Frontal cortex (tissue), 4 donors: ENCODE measurements at places on chromosomes 4 and X.

DNA sequence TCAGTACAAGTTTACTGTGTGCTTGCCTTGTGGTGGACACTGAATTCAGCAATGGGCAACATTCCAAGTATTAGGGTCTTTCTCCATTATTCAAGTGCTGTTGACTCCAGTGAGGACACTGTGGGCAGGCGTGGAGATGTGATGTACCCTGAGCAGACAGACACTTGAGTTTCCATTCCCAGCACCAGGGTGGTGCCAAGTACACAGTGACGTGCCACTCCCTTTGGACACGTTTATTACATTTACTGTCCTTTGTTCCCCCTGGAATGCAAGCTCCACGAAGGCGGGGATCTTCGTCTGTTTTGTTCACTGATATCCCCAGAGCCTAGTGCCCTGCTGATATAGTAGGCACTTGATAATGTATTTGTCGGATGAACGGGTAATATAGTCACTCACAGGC lies 130.6 kb upstream of the STX18 start:
- DNase-seq: no peak

- DNase-seq: no peak
Observed at GRCh38 chr4:69780141-69780540, 19.7 kb upstream of the SULT1B1 start.

GRCh38 chr4:142406499-142406835 lies 439.6 kb downstream of the INPP4B start:
- no peak for DNase-seq

DNA sequence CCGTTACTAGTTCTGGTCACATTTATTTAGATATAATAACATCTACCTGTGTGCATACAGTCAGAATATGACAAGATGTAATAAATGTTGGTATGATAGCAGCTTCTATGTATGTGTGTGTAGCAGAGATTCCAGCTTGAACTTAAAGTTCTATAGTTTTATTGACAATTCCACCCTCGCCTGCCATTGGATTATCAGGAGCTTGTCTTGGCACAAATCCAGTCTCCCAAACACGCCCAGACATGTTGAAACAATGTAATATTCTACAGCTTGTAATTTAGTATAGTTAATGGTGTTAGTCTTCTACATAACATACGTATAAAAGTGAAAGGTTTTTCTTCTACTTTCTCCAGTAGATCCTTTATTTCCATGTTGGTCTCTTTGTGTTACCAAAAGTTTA lies 44.4 kb downstream of the BBS12 start:
- DNase-seq: no peak

GRCh38 chr4:157772907-157773306 lies 399.9 kb downstream of the GASK1B start:
- no peak for DNase-seq

DNA sequence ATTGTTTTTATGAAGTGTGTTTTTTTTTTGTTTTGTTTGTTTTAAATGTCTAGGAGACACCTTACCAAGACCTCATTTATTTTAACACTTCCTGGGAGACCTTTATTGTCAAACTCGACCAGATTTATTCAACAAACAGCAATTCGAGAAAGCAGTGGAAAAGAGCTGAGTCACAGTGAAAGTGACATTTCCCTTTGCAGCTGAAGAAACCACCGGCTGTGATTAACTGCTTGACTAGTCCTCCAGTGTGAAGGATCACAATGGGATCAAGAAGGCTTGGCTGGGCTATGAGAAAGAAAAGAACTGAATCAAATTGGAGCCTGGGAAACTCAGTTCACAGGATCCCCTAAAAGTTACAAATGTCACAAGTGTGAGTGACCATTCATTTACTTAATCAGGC lies 11.9 kb upstream of the ADH7 start:
- DNase-seq: no peak

DNA sequence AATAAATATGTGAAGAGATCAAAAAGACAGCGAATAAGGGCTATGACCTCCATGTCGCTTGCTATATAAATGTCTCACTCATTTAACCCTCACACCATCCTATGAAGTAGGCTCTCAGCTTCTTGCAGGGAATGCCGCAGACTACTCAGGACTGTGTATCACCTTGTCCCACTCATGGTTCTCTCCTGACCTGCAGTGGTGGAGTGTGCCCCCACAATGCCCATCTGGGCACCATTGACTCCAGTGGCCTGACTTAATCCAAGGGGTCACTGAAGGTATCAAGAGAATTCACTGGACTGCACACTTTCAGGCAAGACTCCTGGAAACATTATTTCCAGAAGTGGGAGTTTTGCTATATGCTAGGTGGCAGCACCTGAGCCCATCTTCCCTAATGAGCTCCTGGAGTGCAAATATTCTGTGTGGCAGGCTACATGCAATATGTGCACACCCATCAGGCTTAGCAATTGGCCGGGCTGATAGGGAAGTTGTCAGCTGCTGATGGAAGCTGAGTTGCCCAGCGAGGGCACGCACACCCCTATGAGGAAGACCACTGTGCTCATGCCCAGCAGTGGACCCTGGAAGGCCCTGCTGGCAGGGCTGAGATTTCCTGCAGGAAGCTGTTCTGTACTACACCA lies 8.2 kb upstream of the EFNB1 start:
- DNase-seq: no peak

- no peak for DNase-seq
Observed at GRCh38 chr4:117949621-117950020, 84.7 kb upstream of the NDST3 start.

GRCh38 chrX:71378732-71379131 lies 12.6 kb downstream of the TAF1 start:
- no peak for DNase-seq

- DNase-seq: no peak
Observed at GRCh38 chrX:27132862-27133261, 330.3 kb downstream of the PPP4R3C start.

DNA sequence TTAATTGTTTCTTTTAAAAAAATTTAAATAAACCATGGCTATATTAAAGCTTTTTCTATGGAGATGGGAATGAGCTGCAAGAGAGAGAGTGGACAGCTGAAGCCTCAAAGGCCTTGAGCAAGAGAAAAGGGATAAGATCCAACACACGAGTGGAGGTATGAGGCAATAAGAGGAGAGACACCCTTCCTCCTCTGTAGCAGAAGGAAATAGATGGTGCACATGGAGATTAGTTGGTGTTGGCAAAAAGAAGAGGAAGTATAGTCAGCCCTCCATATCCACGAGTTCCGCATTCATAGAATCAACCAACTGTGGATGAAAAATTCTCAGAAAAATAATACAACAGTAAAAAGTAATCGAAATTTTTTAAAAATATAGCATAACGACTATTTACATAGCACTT lies 3.2 kb downstream of the CXorf38 start:
- DNase-seq: no peak

GRCh38 chr4:147398556-147398955 lies 82.3 kb upstream of the EDNRA start:
- DNase-seq: no peak

DNA sequence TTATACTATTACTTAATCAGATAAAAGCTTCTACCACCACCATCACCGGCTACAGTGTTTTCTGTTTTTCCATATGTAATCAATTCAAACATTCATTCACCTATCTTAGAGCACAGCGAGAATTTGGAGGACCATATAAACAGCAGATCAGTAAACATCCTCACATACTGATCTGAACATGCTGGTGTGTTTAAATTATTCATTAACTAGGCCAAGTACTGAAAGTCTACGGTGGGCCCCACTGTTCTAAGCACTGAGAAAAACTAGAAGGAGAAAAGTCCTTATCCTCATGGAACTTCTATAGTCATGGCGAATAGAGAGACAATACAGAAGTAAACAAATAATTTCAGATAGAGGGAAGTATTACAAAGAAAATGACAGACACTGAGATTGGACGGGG lies 176.6 kb downstream of the NR3C2 start:
- DNase-seq: no peak

DNA sequence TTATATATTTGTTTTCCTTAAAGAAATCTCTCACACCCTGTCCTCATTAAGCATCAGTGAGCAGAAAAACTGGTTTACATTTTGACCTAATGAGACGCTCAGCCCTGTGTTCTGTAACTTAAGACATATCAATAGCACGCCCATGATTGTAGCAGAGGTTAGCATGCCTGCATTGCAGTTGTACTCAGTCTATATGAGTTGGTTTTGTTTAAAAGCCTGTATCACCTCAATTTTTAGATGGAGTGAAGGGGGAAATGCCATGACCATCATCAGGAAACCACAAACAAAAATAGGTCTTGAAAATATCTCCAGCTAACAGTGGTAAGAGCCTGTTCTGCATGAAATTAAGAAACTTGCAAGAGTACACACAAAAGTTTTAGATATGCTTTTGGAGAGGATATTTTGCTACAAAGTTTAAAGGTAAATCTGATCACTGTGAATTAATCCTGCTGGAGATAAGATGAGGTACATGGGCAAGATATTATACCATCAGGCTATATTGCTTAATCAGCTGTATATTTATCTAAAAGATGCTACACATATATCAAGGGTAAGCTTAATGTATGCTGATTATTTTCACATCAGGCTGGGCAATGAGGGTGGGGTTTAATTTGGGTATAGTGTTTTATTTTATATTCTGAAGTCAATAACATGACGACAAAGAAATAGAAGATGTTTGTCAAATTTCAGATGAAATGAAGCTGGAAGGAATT lies 13.1 kb upstream of the COQ2 start:
- no peak for DNase-seq

GRCh38 chr4:75995727-75996126 lies 5.0 kb upstream of the SDAD1 start:
- no peak for DNase-seq

- no peak for DNase-seq
Observed at GRCh38 chr4:26964512-26964911, 103.9 kb downstream of the STIM2 start.

DNA sequence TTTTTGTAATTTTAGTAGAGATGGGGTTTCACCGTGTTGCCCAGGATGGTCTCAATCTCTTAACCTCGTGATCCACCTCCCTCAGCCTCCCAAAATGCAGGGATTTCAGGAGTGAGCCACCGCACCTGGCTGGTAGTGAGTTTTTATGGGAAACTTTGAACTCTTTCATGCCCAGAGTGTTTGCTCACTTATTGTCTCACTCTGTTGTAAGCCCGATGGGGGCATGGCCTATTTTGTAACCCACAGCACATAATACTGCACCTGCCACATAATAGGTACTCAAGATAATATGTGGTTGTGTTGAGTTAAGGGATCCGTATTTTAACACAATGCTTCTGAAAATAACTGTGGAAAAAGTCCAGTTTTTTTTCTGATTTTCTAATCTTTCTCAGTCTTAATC lies 109.6 kb upstream of the GIMD1 start:
- no peak for DNase-seq

GRCh38 chr4:7725951-7726350 lies 213.7 kb downstream of the AFAP1 start:
- DNase-seq: no peak

GRCh38 chrX:11409957-11410356 lies 116.7 kb downstream of the AMELX start:
- no peak for DNase-seq

DNA sequence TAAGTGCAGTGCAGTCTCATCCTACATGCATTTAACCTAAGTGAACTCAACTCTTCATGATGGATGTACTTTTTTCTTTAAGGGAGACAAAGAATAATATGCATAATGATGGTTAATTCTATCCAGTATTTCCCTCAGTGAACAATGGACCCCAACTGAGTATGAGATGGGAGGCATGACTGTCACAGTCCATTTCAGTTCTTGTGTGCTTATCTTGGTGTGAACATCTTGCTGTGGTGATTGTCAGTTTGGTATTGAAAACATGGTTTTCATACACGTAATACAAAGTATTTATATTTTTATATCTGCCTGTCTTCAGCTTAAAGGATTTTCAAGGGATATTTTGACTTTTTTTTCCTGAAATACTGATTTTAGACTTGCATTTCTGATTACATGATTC lies 72.0 kb upstream of the NDUFC1 start:
- DNase-seq: no peak

- DNase-seq: no peak
Observed at GRCh38 chrX:24493740-24494581, 28.9 kb downstream of the PDK3 start.

GRCh38 chr4:60683973-60684372 lies 516.2 kb upstream of the ADGRL3 start:
- DNase-seq: no peak

DNA sequence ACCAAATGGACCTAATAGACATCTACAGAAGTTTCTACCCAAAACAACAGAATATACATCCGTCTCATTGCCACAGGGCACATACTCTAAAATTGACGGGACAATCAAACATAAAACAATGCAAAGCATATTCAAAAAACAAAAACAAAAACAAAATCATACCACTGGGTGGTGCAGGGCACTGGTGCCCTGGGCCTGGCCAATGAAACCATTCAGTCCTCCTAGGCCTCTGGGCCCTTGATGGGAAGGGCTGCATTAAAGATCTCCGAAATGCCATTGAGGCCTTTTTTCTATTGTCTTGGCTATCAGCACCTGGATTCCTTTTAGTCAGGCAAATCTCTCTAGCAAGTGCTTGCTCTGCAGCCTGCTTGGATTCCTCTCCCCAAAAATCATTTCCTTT lies 213.9 kb upstream of the ZCCHC13 start:
- no peak for DNase-seq

GRCh38 chrX:47637546-47638195 lies 7.9 kb upstream of the CFP start:
- peak; percentile 50 for DNase-seq

GRCh38 chrX:11103006-11103405 lies 8.1 kb upstream of the HCCS start:
- DNase-seq: no peak

- no peak for DNase-seq
Observed at GRCh38 chrX:148517176-148517575, 16.8 kb downstream of the AFF2 start.

DNA sequence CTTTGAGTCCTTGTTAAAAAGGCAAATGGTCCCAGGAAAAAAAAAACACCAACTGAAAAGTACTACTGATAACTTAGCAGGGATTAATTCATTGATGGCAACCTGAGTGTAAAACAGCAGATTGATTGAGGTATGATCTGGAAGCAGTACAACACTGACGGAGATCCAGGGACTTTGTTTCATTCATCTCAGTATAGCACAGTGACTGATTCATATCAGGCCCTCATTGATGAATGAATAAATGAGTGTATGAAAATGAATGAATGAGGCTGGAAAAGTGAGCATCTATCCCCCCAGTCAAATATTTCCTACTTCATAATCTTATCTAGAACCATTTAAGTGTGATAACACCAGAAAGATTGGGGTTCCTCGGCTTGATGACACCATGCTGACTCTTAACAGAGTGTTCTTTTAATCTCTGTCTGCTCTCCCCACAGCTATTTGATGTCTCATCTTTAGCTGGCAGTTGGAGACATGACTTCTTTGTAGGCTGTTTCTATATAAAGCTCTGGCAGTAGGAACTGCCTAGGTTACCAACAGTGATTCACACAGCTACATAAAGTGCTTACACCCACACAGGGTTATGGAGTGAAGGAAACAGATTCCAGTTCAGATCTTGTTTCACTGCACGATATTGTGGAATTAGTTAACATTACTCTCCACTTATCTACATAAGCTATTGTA lies 18.6 kb upstream of the RNF128 start:
- DNase-seq: no peak

- DNase-seq: no peak
Observed at GRCh38 chrX:545452-545885, 85.1 kb upstream of the SHOX start.
